Activated CD4-positive, alpha-beta T cell treated with anti-CD3 and anti-CD28 coated beads, Interleukin-2, amount 10 ng/mL, durations not matched to agents 24 days and 14 days (primary cell): ENCODE measurements at places on chromosomes 1 and 21.

DNA sequence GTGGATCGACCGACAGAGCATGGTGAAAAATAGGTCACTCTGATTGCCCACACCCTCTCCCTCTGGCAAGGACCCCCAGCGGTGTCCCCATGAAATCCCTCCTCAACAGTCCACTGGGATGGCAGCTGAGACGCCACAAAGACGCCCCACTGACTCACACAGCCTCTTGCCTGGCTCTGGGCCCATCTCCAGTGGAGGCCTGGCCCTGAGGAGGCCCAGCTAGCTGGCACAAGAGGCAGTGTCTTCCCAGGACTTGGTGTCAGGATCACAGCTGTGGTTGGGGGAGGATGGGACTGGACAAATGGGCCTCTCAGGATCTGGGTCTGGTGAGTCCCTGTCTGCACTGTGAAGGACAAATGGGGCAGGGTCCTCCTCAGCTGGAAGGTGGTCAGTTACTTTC, 4.6 kb downstream of the ALX3 start:
- H3K27me3 ChIP-seq, result peaks cover 36% of the 10 kb centered on the region
- H3K27ac ChIP-seq, result no peak overlapping the region
- no peak overlapping the region for H3K4me3 ChIP-seq
- DNase-seq, result no peak

DNA sequence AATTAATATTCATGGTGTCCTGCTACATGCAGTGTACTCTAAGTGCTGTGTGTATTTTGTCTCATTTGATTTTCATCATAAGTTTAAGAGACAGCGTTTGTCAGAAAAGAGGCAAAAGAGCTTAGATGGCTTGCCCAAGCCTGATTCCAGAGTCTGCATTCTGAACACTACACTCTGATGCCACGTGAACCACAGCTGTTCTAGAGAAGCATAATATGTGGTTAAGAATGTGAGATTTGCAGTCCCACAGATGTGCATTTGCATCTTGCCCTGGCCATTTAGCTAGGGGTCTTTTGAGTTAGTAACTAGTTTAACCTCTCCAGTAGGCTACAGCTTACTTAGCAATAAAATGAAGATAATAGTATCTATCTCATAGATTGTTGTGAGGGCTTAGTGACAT, 9.2 kb upstream of the GADD45A start:
- peaks cover 22% of the 10 kb centered on the region for H3K4me1 ChIP-seq
- no peak for DNase-seq
- no peaks in the 10 kb centered on the region for H3K36me3 ChIP-seq
- peaks cover 24% of the 10 kb centered on the region for H3K27me3 ChIP-seq
- H3K4me3 ChIP-seq, result no peak overlapping the region

GRCh38 chr1:62353853-62354252, 34.6 kb upstream of the KANK4 start:
- H3K27ac ChIP-seq, result no peak overlapping the region
- DNase-seq, result no peak
- no peaks in the 10 kb centered on the region for H3K27me3 ChIP-seq
- no peaks in the 10 kb centered on the region for H3K36me3 ChIP-seq

- DNase-seq, result no peak
- no peaks in the 10 kb centered on the region for H3K27me3 ChIP-seq
- H3K4me3 ChIP-seq, result no peak overlapping the region
These were observed 427.5 kb downstream of the NPHP4 start for GRCh38 chr1:5564578-5565257.

GRCh38 chr1:221635305-221635704, 106.6 kb downstream of the DUSP10 start:
- no peak overlapping the region for H3K4me3 ChIP-seq
- no peaks in the 10 kb centered on the region for H3K36me3 ChIP-seq
- DNase-seq, result no peak
- H3K27ac ChIP-seq, result no peak overlapping the region
- H3K27me3 ChIP-seq, result no peaks in the 10 kb centered on the region

DNA sequence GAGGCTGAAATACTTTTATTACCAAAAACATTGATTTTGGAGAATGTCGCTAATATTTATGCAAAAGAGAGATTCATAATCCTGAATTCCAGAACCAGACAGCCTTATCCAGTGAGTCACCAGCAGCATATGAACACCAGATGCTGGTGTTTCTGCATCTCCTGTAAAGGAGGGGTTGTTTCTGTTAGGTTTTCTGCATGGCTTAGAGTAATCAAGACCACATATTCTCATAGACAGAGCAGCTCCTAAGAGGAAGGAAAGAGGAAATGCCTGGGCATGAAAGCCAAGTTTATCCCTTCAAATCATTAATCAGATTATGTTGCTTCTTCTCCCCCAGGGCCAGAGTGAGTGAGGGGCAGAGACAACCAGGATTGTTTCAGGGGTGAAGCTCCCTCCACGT, 86.2 kb downstream of the NGF start:
- DNase-seq, result no peak
- no peaks in the 10 kb centered on the region for H3K4me1 ChIP-seq
- H3K36me3 ChIP-seq, result no peaks in the 10 kb centered on the region
- H3K27ac ChIP-seq, result no peak overlapping the region
- H3K27me3 ChIP-seq, result peaks cover 4% of the 10 kb centered on the region
- no peak overlapping the region for H3K4me3 ChIP-seq

DNA sequence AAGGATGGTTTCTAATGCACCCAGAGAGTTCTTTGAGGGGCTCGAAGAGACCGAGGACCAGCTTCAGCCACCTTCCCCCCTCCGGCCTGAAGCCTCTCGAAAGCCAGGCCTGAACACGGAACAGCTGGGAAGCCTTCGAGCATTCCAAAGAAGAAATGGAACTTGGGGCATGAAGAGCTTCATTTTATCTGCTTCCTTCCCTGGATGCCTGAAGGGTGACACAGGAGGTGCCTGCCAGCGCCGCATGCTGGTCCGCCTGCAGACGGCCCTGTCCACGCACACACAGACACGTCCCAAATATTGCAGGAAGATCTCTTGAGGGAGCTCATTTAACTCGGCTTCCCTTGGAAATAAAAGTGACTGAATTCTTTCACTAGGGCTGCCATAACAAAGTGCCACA, 73.7 kb downstream of the TOMM20 start:
- no peaks in the 10 kb centered on the region for H3K27me3 ChIP-seq
- no peaks in the 10 kb centered on the region for H3K36me3 ChIP-seq
- H3K4me1 ChIP-seq, result peaks cover 25% of the 10 kb centered on the region
- no peak overlapping the region for H3K4me3 ChIP-seq
- H3K27ac ChIP-seq, result no peak overlapping the region
- no peak for DNase-seq

DNA sequence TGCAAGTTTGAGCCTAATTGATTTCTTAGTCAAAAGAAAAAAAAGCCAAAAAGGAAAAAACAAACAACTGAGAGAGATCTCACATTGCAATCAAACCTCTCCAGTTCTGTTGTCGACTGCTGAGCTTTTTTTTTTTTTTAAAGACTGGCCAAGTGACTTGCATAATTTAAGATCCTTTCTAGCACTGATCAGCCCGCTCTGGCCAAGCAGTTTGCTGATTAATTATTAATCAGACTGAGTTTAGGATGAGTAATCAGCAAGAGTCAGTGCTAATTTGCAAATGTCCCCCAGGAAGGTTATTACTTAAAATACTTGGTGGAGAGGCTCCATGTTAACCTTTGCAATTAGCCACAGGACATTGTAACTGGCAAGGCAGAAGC, 39.3 kb downstream of the HMGB4 start:
- H3K4me3 ChIP-seq, result no peak overlapping the region
- peaks cover 2% of the 10 kb centered on the region for H3K27me3 ChIP-seq
- DNase-seq, result no peak
- H3K27ac ChIP-seq, result no peak overlapping the region
- H3K4me1 ChIP-seq, result no peaks in the 10 kb centered on the region
- H3K36me3 ChIP-seq, result no peaks in the 10 kb centered on the region

GRCh38 chr1:31757204-31757679, 6.9 kb downstream of the ADGRB2 start:
- H3K27me3 ChIP-seq, result peaks cover 32% of the 10 kb centered on the region
- H3K27ac ChIP-seq, result no peak overlapping the region
- no peak overlapping the region for H3K4me3 ChIP-seq
- H3K36me3 ChIP-seq, result no peaks in the 10 kb centered on the region
- H3K4me1 ChIP-seq, result peaks cover 9% of the 10 kb centered on the region

GRCh38 chr1:114131526-114132220, 22.0 kb downstream of the SYT6 start:
- H3K4me3 ChIP-seq, result no peak overlapping the region
- DNase-seq, result no peak
- H3K4me1 ChIP-seq, result peaks cover 5% of the 10 kb centered on the region
- no peaks in the 10 kb centered on the region for H3K36me3 ChIP-seq
- peaks cover 17% of the 10 kb centered on the region for H3K27me3 ChIP-seq

GRCh38 chr1:30984991-30985503, 76.5 kb upstream of the SDC3 start:
- peaks cover 27% of the 10 kb centered on the region for H3K4me1 ChIP-seq
- DNase-seq, result no peak
- H3K27ac ChIP-seq, result no peak overlapping the region
- H3K4me3 ChIP-seq, result no peak overlapping the region
- H3K27me3 ChIP-seq, result no peaks in the 10 kb centered on the region

DNA sequence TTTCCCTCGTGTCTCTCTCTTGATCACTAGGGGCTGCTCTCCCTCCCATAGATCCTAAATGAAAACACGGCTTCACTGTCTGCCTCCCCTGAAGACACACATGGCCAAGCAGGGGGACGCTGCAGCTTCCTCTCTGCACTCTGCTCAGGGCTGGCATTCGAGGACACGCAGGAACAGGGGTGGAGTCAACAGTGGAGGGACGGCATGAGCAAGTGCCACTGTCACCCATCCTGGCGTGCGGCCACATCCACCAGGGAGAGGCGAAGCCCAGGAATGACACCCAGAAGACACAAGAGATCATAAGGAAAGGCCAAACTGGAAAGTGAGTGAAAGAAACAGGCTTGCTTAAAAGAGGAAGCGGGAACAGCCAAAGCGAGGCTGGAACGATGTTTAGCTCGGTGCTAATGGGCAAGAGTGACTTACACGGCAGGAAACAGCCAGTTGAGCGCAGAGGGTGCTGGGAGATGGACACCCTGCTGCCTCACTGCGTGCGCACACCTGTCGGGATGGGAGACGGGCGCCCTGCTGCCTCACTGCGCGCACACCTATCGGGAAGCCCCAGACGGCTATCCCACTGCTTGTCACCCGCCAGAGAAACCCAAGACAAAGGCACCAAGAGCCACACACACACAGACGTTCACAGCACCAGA, 13.6 kb upstream of the C1QTNF12 start:
- no peak for DNase-seq
- no peaks in the 10 kb centered on the region for H3K27me3 ChIP-seq
- H3K4me1 ChIP-seq, result peaks cover 2% of the 10 kb centered on the region

GRCh38 chr1:7491109-7491817, 279.8 kb upstream of the VAMP3 start:
- H3K36me3 ChIP-seq, result no peaks in the 10 kb centered on the region
- no peak for DNase-seq
- no peaks in the 10 kb centered on the region for H3K27me3 ChIP-seq
- H3K4me1 ChIP-seq, result no peaks in the 10 kb centered on the region
- no peak overlapping the region for H3K27ac ChIP-seq
- H3K4me3 ChIP-seq, result no peak overlapping the region

- no peak overlapping the region for H3K4me3 ChIP-seq
- H3K27ac ChIP-seq, result no peak overlapping the region
- DNase-seq, result no peak
- peaks cover 26% of the 10 kb centered on the region for H3K4me1 ChIP-seq
- H3K27me3 ChIP-seq, result no peaks in the 10 kb centered on the region
- peaks cover 44% of the 10 kb centered on the region for H3K36me3 ChIP-seq
These were observed 6.0 kb downstream of the TRPM2 start for GRCh38 chr21:44359396-44359795.

- H3K36me3 ChIP-seq, result peaks cover 2% of the 10 kb centered on the region
- H3K4me3 ChIP-seq, result no peak overlapping the region
- no peaks in the 10 kb centered on the region for H3K27me3 ChIP-seq
These were observed 279.1 kb upstream of the C1orf105 start for GRCh38 chr1:172141341-172141881.

- H3K36me3 ChIP-seq, result peaks cover 23% of the 10 kb centered on the region
- peak overlapping the region; percentile 86 for H3K4me3 ChIP-seq
- H3K27me3 ChIP-seq, result no peaks in the 10 kb centered on the region
These were observed 470 bp upstream of the NAXE start for GRCh38 chr1:156591181-156591431.

- peaks cover 5% of the 10 kb centered on the region for H3K36me3 ChIP-seq
- H3K4me3 ChIP-seq, result peak overlapping the region; percentile 37
- peaks cover 24% of the 10 kb centered on the region for H3K4me1 ChIP-seq
- H3K27me3 ChIP-seq, result peaks cover 21% of the 10 kb centered on the region
- peak; percentile 89 for DNase-seq
These were observed 71.1 kb downstream of the IER5 start for GRCh38 chr1:181159451-181160140.

GRCh38 chr1:89310505-89310904, 37.8 kb upstream of the GBP5 start:
- H3K4me1 ChIP-seq, result peaks cover 46% of the 10 kb centered on the region
- peak; percentile 64 for DNase-seq
- peak overlapping the region; percentile 70 for H3K4me3 ChIP-seq
- H3K27ac ChIP-seq, result peak overlapping the region; percentile 92
- H3K36me3 ChIP-seq, result peaks cover 15% of the 10 kb centered on the region

GRCh38 chr1:107138166-107138565, 2.7 kb upstream of the NTNG1 start:
- H3K27me3 ChIP-seq, result peaks cover 45% of the 10 kb centered on the region
- H3K27ac ChIP-seq, result no peak overlapping the region
- H3K4me3 ChIP-seq, result no peak overlapping the region
- DNase-seq, result no peak

DNA sequence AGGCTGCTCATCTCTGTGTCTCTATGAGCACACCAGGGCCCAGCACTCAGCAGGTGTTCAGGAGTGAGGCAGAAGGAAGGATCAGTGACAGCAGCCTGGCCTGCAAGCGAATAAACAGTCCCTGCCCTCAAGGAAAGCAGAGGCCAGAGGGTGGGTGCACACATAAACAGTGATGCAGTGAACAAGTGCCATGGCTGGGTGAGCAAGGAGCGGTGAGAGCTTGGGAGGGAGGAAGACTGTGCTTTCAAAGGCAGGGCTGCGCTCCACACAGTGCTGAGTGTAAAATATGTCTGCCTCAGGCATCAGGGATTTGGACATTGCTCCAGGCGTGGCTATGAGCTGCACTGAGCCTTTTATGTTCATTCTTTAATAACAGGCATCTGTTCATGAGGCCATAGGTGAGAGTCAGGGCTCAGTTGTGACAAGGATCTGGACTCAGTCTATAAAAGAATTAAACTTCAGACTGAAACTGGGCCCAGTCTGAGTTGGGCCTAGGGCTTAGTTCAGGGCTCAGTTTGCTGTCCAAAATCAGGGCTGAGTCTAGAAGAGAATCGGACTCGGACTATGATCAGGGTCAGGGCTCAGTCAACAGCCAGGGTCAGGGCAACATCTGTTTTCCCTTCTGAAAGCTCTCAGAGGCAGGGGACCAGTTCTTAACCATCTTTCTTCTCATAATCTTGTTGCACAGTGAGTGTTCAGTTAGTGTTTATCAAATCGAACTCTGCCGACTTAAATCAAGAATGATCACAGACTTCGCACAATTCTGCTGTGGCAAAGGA, 213.7 kb downstream of the FOXD2 start:
- H3K4me1 ChIP-seq, result no peaks in the 10 kb centered on the region
- H3K27me3 ChIP-seq, result no peaks in the 10 kb centered on the region
- no peaks in the 10 kb centered on the region for H3K36me3 ChIP-seq
- DNase-seq, result no peak
- H3K27ac ChIP-seq, result no peak overlapping the region
